ENCODE measurements at places on chromosomes 16 and 17. TPM values are rescaled to one million over a fixed set of nuclear protein-coding genes. Genes with fewer than 3 reads are reported as not detected.

MT4 gene
- not detected for polyA plus RNA-seq

RAC3 gene
- polyA plus RNA-seq, result 3.5 TPM

CCL4 gene
- polyA plus RNA-seq, result 2.2 TPM

TBX21 gene
- polyA plus RNA-seq, result not detected

SPATA32 gene
- polyA plus RNA-seq, result not detected

CEP131 gene
- polyA plus RNA-seq, result 2.0 TPM

ENPP7 gene
- polyA plus RNA-seq, result 4.1 TPM

CNGB1 gene
- polyA plus RNA-seq, result not detected

FGF11 gene
- polyA plus RNA-seq, result 0.21 TPM

DPEP3 gene
- 0.22 TPM for polyA plus RNA-seq

YPEL3 gene
- 19.7 TPM for polyA plus RNA-seq

KRTAP2-1 gene
- not detected for polyA plus RNA-seq

BAIAP3 gene
- polyA plus RNA-seq, result 3.8 TPM

CEP295NL gene
- polyA plus RNA-seq, result not detected

CTRB2 gene
- 0.09 TPM for polyA plus RNA-seq

VTN gene
- 3,352 TPM for polyA plus RNA-seq

GAS7 gene
- polyA plus RNA-seq, result 1.1 TPM

MGRN1 gene
- 29.9 TPM for polyA plus RNA-seq

WDR45B gene
- polyA plus RNA-seq, result 30.2 TPM

TMC8 gene
- 2.2 TPM for polyA plus RNA-seq

ZNF213 gene
- 0.56 TPM for polyA plus RNA-seq

KRT23 gene
- polyA plus RNA-seq, result 0.24 TPM

OTOA gene
- polyA plus RNA-seq, result 0.10 TPM

ORMDL3 gene
- 112 TPM for polyA plus RNA-seq

ACSM2A gene
- 177 TPM for polyA plus RNA-seq

TXNDC11 gene
- polyA plus RNA-seq, result 63.5 TPM

SLFN12 gene
- 0.91 TPM for polyA plus RNA-seq

CCDC40 gene
- 1.9 TPM for polyA plus RNA-seq

CDRT15 gene
- 0.40 TPM for polyA plus RNA-seq

TPSAB1 gene
- polyA plus RNA-seq, result 10.8 TPM

CPD gene
- 24.4 TPM for polyA plus RNA-seq

LDHD gene
- 83.1 TPM for polyA plus RNA-seq

KRTAP4-6 gene
- not detected for polyA plus RNA-seq

CD300LB gene
- polyA plus RNA-seq, result 0.09 TPM

NTN1 gene
- polyA plus RNA-seq, result 1.5 TPM

Data from liver (tissue), 10 donors.